ENCODE measurements at places on chromosomes 4 and X. TPM values are rescaled to one million over a fixed set of nuclear protein-coding genes. Genes with fewer than 3 reads are reported as not detected.

SLC25A6 gene
- 345 TPM for total RNA-seq

TKTL2 gene
- total RNA-seq, result not detected

DNA sequence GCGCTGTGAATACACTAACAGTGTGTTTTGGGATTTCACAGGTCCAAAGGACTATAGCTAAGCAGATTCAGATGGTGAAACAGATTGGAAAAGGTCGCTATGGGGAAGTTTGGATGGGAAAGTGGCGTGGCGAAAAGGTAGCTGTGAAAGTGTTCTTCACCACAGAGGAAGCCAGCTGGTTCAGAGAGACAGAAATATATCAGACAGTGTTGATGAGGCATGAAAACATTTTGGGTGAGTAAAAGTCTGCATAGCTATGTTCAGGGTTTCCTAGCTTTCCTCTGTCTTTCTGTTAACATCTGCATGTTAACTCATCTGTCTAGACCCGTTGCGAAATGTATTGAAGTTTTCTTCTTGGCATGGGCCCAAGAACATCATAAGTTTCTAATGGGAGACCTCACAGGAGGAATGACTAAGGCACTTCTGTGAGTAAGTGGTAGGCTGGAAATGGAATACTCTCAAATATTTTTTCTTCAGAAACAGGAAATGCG, 372.1 kb downstream of the BMPR1B start:
- H3K27me3 ChIP-seq, result no peaks in the 10 kb centered on the region
- peak; percentile 99 for DNase-seq
- H3K4me3 ChIP-seq, result peak overlapping the region; percentile 45

INTS6L gene
- total RNA-seq, result 8.7 TPM

GRCh38 chr4:185213877-185214276, 4.5 kb downstream of the SNX25 start:
- H3K27me3 ChIP-seq, result no peaks in the 10 kb centered on the region
- H3K4me1 ChIP-seq, result peaks cover 16% of the 10 kb centered on the region
- H3K4me3 ChIP-seq, result no peak overlapping the region
- H3K36me3 ChIP-seq, result no peaks in the 10 kb centered on the region

DNA sequence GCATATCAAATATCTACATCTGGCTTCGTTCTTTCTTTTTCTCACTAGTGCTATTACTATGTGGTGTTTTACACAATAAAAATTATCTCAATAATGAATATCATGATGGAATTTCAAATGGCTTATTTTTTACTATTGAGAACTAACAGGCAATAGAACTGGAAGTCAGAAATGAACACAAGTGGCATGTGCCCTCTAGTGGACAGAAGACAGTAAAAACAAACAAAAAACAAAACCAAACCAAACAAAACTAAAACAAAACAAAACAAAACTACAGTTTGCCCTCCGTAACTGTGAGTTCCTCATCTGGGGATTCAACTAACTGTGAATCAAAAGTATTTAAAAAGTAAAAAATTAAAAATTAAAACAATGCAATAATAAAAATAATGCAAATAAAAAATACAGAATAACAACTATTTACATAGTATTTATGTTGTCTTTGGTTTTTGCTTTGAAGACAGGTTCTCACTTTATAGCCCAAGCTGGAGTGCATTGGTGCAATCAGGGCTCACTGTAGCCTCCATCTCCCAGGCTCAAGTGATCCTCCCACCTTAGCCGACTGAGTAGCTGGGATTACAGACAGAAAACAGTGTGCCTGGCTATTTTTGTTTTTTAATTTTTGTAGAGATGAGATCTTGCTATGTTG, 195.6 kb upstream of the TACR3 start:
- H3K27ac ChIP-seq, result no peak overlapping the region
- H3K27me3 ChIP-seq, result no peaks in the 10 kb centered on the region
- no peaks in the 10 kb centered on the region for H3K4me1 ChIP-seq
- no peak for DNase-seq

GRCh38 chr4:8695237-8696219, 103.0 kb downstream of the CPZ start:
- H3K27me3 ChIP-seq, result peaks cover 2% of the 10 kb centered on the region
- no peak for DNase-seq
- no peak overlapping the region for H3K4me3 ChIP-seq
- H3K36me3 ChIP-seq, result no peaks in the 10 kb centered on the region
- H3K27ac ChIP-seq, result no peak overlapping the region

UBQLN2 gene
- total RNA-seq, result 36.5 TPM

CT45A8 gene
- not detected for total RNA-seq

C1QTNF7 gene
- not detected for total RNA-seq

TRAM1L1 gene
- total RNA-seq, result 3.1 TPM

DNA sequence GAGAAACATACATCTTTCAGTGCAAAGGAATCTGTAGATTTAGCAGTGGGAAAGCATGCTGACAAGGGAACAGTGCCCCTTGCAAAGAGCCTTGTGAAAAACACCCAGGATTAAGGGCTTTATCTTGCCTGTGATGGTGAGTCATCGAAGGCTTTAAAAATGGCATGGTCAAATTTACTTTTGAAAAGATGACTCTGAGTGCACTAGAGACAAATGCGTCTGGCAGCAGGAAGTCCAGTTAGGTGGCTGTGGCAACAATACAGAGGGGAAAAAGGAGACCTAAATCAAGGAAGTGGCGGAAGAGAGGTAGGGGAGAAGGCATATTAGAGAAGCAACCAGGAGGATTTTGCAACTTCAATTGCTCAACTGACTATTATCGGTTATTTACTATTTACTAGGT, 472.6 kb upstream of the CPEB2 start:
- no peak for DNase-seq
- H3K4me1 ChIP-seq, result peaks cover 5% of the 10 kb centered on the region
- no peak overlapping the region for H3K4me3 ChIP-seq
- H3K27ac ChIP-seq, result no peak overlapping the region

DNA sequence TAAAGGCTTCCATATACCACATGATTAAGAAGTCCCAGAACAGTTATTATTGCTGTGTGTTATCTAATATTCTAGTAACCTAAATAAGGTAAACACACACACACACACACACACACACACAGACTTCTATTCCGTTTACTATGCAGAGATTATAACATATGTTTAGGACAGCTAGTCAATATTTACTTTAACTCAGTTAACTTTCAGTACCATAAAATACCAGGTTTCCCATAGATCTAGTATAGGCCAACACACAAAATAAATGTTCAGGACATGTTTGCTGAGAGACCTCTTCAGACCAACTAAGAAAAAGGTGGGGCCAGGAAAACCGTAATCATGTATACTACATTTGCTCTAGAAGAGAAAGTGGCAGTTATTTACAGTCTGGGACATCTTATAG, 365.5 kb downstream of the KLHL13 start:
- no peaks in the 10 kb centered on the region for H3K27me3 ChIP-seq
- no peaks in the 10 kb centered on the region for H3K36me3 ChIP-seq
- DNase-seq, result no peak

- no peak overlapping the region for H3K27ac ChIP-seq
- DNase-seq, result no peak
- no peaks in the 10 kb centered on the region for H3K27me3 ChIP-seq
- no peak overlapping the region for H3K4me3 ChIP-seq
- H3K4me1 ChIP-seq, result peaks cover 2% of the 10 kb centered on the region
- H3K36me3 ChIP-seq, result no peaks in the 10 kb centered on the region
Observed at GRCh38 chr4:81454499-81454898, 17.2 kb downstream of the RASGEF1B start.

CT45A2 gene
- total RNA-seq, result not detected

ZFP42 gene
- 4.5 TPM for total RNA-seq

DNA sequence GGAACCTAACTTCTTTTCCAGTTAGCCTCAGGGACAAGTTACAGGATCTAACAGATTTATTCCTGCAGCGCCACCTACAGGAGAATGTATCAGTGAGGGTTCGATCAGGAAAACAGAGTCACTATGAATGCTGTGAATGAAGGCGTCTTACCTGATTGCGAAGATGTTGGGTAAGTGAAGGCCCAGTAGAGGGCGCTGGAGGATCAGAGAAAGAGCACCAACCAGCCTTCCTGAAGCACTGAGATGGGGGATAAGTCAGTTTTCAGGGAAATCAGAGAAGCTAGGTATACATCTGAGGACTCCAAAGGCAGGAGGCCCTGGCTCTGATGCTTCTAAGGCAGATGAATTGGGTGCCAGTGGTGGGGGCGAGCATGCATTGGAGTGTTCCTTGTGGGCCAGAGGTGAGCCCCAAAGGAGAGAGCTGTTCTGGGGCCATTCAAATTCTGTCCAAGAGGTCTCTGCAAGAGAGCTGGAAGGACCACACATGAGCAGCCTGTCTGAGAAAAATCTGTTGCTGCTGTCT, 169.9 kb upstream of the AADAT start:
- H3K36me3 ChIP-seq, result no peaks in the 10 kb centered on the region
- H3K4me3 ChIP-seq, result no peak overlapping the region
- H3K4me1 ChIP-seq, result no peaks in the 10 kb centered on the region
- peak; percentile 46 for DNase-seq
- no peaks in the 10 kb centered on the region for H3K27me3 ChIP-seq

Measured in astrocyte (in vitro differentiated cells and primary cell).